Gastroesophageal sphincter (tissue), 4 donors: ENCODE measurements at places on chromosomes 5 and 9.
A peak's percentile ranks its signal among the peaks of the same experiment; 100 is the strongest.

DNA sequence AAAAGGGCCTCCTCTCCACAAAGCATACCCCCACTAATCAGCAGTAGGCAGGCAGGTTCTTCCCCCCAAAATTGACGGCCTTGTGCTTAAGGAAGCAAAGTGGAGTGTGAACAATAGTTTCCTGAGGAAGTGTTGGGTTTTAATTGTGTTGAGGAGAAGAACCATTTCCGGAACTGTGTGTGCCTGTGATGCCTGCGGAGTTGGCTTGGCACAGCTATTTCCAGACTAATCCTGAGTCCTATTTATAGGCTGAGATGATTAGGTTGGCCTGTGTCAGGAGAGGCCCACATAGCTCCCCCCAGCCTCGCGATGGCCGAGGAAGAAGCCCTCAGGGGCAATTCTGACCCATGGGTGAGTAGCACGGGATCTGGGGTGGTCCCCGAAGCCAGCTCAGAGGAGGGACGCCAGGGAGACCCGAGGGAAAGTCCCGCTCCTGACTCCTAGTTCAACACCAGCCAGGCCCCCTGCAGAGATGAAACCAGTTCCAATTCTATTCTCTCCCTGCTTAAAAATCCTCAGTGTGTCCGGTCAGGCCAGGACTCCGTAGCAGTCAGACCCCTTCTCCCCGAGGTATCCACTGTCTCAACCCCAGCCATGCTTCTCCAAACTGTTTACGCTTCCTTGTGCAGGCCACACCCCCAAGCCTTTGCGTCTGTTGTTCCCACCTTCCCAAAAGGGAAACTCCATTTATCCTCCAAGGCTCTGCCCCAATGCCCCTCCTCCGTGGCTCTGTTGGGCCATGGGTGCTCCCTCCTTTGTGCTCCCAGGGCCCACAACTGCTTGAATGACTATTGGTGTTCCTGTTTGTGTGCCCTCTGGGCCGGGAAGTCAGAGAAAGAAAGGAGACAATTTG lies 18.1 kb downstream of the GSN start:
- ATAC-seq: peak; percentile 44

GRCh38 chr9:124075761-124076160 lies 64.2 kb downstream of the LHX2 start:
- ATAC-seq: no peak

DNA sequence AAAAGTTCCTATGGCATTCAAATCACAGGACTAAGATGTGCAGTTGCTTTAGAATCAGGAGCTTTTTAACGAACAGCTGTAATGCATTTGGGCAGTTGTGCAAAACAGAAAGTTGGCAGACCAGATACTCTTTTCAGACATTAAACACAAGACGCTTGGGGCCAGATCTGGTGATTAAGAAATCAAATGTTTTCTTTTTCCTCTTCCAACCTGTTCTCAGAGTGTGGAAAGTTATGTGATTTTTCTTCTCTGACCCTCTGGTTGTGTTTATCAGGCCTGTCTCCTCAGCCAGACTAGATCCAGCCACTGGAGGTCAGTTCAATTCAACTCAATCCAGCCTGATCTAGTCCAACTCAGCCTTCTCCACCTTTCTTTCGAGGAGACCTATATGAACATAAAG lies 298.5 kb upstream of the PCSK5 start:
- peak; percentile 75 for ATAC-seq

GRCh38 chr9:79975621-79976256 lies 404.0 kb downstream of the TLE4 start:
- no peak for ATAC-seq

DNA sequence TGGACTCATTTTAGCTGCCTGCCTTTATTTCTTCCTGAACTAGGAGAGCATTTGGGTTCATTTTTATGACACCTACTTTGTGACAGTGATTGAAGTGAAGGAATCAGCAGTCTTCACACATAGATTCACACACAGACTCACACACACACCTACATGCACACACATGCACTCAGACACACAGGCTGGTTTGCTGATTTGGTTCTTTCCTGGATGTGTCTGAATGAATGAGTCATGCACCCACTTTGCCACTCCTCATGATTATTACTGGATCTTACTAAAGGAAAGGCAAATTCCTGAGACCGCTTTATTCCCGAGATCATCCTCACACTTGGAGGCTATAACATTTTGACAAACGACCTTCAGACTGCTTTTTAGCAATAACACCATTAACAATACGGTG lies 529.5 kb downstream of the AGTPBP1 start:
- ATAC-seq: no peak

DNA sequence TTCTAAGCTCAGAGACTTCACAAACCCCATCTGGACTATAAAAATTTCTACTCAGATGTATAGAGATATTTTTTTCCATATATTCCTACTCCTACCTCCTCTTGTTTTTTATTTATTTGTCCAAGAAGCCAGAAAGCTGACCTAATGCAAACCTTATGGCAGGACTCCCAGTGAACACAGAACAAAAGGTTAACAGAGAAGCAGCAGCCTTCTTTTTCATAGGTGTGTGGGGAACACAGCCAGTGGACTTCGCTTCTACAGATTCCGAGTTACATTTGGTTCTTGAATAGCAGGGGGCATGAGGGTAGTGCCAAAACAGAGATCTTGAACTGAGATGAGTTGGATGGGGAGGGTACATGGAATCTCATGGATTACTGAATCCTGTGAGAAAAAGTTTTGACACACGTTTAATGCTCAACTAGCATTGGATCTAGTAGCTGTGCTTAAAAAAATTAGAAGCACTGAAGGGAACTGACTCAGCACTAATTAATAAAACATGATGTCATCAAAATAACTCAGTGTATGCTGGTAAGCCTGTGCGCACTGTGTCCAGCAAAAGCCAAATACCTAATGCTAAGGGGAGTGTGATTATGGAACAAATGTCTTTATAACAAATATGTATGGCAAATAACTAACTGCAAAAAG lies 240.1 kb downstream of the GABRB2 start:
- ATAC-seq: no peak

GRCh38 chr5:42494414-42494813 lies 71.2 kb downstream of the GHR start:
- ATAC-seq: no peak

DNA sequence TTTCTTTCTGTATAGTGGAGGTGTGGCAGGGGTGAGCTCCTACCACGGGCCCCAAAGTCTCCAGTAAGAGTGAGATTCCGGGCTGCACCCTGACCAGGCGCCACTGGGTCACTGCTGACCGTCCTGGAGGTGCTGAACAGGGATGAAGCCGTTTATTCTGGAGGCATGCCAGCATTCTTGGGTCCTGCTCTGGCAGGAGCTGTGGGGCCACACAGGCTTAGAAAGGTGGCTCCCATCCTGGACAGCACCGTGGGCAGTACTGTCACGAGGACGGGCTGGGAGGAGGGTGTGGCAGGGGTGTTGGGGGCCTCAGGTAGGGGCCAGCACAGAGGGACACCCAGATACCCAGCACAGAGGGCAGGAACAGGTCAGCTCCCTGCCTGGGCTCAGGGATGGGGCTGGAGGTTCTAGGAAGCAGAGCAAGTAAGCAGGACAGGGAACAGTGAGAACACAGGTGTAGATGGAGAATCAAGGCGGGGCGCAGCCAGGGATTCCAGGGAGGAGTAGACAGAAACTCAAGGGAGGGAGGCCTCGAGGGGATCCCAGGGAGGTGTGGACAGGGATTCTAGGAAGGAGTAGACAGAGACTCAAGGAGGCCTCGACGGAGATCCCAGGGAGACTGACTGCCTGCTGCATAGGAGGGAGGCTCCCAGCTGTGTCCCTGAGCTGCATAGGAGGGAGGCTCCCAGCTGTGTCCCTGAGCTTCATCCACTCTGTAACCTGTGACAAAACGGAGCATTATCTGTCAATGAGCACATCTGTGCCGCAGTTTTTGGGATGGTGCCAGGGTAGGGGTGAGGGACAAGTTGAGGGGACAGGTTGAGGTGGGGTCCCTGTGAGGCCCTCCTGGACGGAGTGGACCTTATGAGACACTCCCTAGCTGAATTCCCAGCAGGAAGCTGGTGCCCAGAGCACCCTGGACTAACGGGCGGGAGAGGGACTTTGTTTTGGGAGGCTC lies 1.1 kb upstream of the PLEKHG4B start:
- ATAC-seq: no peak

- no peak for ATAC-seq
Observed at GRCh38 chr5:137273511-137273910, 225.6 kb downstream of the SPOCK1 start.
